ENCODE measurements at places on chromosomes 13 and 19. TPM values are rescaled to one million over a fixed set of nuclear protein-coding genes. Genes with fewer than 3 reads are reported as not detected.

The ZNF729 gene
- not detected for total RNA-seq

The SF3A2 gene
- total RNA-seq: 145 TPM

The ZNF844 gene
- total RNA-seq: 1.6 TPM

The FGF9 gene
- 0.08 TPM for total RNA-seq

The CADM4 gene
- total RNA-seq: 0.60 TPM

The IGFL1 gene
- not detected for total RNA-seq

The LGALS14 gene
- 0.90 TPM for total RNA-seq

The TEAD2 gene
- total RNA-seq: not detected

The ZNF763 gene
- 2.2 TPM for total RNA-seq

The LGI4 gene
- total RNA-seq: 0.55 TPM

The AMH gene
- 7.6 TPM for total RNA-seq

The ZNF135 gene
- total RNA-seq: not detected

The ICAM4 gene
- total RNA-seq: 2.0 TPM

The NPAS1 gene
- 0.48 TPM for total RNA-seq

The PSG2 gene
- not detected for total RNA-seq

The CAMSAP3 gene
- 0.13 TPM for total RNA-seq

The TMEM145 gene
- total RNA-seq: 0.23 TPM

The HSD17B14 gene
- total RNA-seq: 0.63 TPM

The SPACA4 gene
- total RNA-seq: not detected

The FFAR1 gene
- not detected for total RNA-seq

The PSG5 gene
- not detected for total RNA-seq

The TMC4 gene
- 3.2 TPM for total RNA-seq

The CAPN12 gene
- 24.9 TPM for total RNA-seq

The SLC10A2 gene
- not detected for total RNA-seq

The ATP8B3 gene
- total RNA-seq: 22.5 TPM

The C19orf44 gene
- total RNA-seq: 2.6 TPM

The RASIP1 gene
- total RNA-seq: 0.05 TPM
